ENCODE measurements at places on chromosomes 16 and 17.
A peak's percentile ranks its signal among the peaks of the same experiment; 100 is the strongest.

GRCh38 chr16:81003610-81004460, 2.9 kb downstream of the CMC2 start:
- DNase-seq, result no peak

- no peak for DNase-seq
Observed at GRCh38 chr17:798246-798645, 16.1 kb downstream of the MRM3 start.

- no peak for DNase-seq
Observed at GRCh38 chr17:561116-561515, 153.5 kb downstream of the VPS53 start.

- DNase-seq, result no peak
Observed at GRCh38 chr17:71849783-71850768, 270.7 kb upstream of the SOX9 start.

DNA sequence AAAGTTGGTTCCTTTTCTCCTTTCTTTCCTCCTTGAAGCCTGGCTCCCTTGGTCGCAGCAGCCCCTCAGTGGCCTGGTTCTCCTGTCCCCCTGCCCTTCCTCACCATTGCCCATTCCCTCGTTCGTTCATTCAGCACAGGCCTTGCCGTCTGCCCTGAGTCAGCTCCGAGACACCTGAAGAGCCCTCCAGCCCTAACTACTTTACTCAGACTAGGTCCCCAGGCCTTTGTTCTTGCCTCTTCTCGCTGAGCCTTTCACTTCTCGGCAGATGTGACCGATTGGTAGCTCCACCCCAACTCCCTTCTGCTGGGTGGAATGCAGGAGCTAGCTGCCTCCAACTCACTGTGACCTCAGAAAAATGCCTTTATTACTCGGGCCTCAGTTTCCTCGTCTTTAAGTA, 7.0 kb upstream of the ADAM11 start:
- DNase-seq, result no peak

DNA sequence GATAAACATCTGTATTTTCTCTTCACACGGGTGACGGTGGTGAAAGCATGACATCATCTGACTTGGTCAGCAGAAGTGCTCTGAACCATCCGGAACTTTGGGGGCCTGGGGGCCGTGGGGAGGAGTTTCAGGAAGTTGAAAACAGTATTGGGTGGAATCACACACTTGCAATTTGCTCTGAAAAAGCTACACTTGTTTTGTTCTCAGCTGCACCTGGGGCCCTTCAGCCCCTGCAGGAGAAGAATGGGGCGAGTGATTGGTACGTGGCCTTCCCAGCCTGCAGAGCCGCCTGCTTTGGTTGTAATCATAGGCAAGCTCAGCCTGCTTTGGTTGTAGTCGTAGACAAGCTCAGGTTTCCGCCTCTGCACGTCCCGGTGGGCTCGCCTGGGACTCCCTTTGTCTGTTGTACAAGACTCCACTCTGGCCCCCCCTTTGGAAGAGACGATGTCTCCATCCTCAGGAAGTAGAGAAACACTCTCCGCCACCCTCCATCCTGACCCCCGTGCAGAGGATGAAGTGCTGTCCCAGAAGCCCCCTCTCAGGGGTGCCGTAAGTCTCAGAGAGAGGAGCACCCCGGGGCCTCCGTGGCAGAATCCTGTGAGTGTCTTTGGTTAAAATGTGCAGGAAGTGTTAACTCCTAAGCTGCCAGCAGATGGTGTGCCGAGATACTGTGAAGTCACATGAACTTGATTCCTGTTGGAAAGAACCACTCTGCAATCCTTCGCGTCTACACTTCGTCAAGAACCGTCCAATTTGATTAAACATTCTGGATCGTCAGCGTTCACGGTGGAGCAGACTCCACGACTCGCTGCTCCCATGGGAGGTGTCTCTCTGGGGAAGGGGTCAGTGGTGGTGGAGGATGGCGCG, 5.4 kb downstream of the BANP start:
- DNase-seq, result no peak

- no peak for DNase-seq
Observed at GRCh38 chr17:79819085-79819484, 20.2 kb downstream of the CBX4 start.

- DNase-seq, result no peak
Observed at GRCh38 chr17:44384281-44384822, 5.1 kb downstream of the ITGA2B start.

DNA sequence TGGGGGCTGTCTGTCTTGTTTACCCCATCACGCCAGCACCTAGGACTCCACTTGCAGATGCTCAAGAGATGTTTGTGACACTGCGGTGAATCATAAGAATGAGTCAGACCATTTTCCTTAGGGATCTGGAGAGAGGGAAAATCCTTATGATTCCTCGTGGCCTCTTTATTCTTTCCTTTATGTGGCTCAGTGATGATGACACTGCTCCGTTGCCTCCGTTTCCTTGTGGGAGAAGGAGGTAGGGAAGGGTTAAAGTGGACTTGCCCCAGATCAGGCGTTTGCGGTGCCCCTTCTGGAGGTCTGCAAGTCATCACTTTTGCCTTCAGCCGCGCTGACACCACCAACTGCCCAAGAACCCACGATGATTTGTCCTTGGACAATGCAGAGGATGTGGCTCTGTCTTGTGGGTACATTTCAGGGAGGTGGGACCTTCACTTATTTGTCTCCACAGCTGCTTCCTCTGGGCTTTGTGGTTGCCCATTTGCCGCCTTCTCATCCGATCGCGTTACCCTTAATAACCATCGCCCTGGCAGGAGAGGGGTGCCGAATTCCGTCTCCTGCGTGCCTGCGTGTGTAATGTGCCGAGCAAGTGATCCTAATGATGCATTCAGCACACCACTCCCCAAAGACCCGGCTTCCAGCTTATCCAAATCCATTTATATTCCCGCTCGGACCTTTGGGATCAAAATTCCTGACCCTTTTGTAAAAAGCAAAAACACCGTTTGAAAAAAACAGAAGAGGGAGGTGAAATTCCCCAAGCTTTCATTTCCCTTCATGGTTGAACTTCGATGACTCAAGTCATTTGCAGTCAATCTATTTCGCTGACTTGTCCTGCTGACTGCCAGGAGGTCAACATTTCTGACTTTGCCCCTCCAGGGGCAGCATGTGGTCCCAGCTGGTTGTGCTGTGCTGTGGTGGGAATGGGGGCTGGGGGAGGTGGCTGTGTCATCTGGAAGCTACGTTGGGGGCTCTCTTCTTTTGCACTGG, 87.2 kb upstream of the IRX3 start:
- peak; percentile 72 for DNase-seq

DNA sequence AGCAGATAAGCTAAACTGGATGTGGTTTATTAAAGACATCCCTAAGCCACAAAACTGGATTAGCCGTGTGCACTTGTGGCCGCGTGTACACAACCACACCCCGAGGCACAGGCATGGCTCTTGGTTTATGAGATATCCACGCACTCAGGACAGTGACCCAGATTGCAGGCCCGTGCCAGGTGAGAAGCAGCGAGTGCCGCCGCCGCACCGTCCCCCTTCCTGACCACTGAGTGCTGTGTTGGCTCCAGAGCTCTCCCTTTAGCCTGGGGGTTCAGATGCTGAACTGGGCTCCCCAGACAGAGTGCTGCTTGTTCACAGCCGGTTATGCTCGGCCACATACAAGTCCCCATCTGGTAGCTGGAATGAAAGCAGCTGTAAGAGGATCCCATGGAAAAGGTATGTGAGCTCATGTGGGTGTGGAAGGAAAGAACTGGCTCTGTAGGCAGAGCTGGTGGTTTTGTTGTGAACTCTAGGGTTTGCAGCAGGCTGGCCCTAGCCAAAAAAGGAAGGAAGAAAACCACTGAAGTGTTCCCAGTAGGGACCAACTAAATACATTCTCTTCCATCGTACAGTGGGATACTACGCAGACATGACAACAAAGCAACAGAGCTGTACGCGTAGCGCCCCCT, 29.5 kb downstream of the KNOP1 start:
- DNase-seq, result no peak

- no peak for DNase-seq
Observed at GRCh38 chr17:74730491-74731346, 6.3 kb upstream of the RAB37 start.

Measured in HTR-8/SVneo (cell line).